HL-60 (cell line): ENCODE measurements at places on chromosomes 12 and 14.

- DNase-seq, result peak; percentile 58
Observed at GRCh38 chr12:53798575-53798974, 46.8 kb upstream of the CISTR start.

DNA sequence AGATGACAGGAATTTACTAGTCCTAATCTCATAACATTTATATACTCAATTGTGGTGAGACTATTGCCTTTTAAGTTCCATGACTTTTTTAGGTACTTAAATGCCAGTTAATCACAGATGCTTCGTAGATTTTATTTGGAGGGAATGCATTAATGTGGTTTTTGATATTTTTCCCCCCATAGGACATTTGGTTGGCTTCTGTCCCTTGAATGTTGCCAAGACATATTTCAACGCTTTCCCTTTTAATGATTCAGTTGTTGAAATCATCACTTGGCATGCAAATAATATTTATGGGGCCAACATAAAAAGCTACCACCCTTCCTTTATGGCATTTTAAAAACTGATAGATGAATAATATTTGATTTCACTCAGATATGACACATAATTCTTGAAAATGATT lies 172.1 kb downstream of the ACSS3 start:
- no peak for DNase-seq

GRCh38 chr12:16389594-16389993 lies 42.1 kb downstream of the MGST1 start:
- DNase-seq, result peak; percentile 72

DNA sequence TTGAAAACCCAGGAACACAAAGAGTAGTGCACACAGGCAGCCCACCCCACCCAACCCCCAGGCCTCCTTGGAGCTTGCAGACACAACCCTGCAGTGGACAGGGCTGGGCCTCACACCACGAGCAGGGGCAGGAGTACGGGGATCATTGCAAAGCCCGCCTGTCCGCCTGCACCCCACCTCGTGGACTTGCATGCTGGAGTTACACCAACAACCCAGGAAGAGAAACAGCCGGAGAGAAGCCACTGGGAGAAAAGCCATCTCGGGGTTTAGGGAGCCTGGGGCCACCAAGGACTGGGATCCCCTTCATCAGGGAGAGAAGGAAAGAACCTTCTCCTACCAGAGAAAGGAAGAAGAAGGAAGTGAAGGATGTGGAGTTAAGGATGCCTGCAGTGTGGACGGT lies 8.2 kb downstream of the KRT84 start:
- DNase-seq, result no peak

DNA sequence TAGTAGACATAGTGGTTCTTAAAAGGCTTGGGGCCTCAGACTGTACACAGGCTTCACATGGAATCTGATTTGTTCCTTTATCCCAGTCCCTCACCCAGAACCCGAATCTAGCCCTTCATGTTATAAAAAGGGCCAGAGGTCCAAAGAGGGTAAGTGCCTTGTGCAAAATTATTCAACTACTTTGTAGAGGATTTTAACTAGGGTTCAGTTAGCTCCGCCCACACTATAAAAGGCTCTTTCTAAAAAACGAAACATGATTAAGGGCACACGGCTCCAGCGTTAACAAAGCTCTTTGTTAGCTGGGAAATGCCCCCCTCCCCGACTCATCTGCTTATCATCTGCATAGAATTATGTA lies 3.2 kb upstream of the SOCS2 start:
- DNase-seq, result no peak
